ENCODE measurements at places on chromosomes 1 and 21.

DNA sequence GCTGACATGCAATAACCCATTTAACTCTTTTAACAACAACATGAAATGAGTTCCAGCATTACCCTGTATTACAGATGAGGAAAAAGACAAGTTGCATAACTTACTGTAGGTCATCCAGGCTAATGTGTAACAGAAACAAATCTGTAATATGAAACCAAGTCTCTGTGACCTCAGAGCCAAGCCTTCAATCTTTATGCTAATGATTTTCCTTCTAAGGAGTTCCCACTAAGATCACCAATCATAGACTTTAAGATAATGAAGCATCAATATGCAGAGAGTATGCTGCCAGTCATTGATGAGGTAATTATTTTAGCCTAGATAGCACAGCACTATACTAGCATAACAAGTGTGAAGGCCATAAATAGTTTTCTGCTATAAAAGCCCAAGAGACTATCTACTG, 35.6 kb upstream of the RNPC3 start:
- no peak for DNase-seq

GRCh38 chr1:246151796-246152434, 355.2 kb downstream of the SMYD3 start:
- no peak for DNase-seq

DNA sequence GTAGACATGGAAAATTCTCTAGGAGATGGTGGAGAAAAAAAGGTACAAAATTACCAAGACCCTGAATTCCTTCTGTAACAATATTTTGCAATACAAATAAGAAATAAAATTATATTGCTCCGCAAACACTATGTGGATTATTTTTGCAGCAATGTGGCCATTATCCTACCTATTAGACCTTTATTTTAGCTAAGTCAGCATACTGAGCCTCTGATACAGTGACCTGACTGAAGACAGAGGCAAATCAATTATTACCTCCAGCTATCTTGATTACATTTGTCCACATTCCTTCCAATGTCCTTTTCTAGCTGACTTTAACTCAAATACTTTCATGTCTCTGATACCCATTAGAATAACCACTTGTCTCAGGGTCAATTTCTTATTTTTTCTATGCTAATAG, 610.9 kb downstream of the LRRIQ3 start:
- no peak for DNase-seq

DNA sequence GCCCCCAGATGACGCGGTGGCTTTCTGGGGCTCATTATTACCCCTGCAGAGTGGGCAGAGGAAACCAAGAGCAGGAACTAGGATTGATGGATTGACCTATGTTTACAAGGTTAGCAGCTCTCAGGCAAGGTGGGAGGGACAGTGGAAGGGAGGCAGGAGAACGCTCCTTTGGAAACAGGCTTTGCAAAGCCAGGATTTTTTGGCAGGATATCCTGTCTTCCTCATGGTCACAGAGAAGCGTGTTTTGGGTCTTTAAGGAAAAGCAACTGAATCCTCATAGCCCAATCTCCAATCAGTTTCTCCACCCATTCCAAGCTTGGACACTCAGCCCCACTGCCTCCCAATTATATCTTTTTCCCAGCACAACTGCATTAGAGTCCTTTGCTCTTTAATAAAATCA, 105.6 kb upstream of the SOD1 start:
- no peak for DNase-seq

DNA sequence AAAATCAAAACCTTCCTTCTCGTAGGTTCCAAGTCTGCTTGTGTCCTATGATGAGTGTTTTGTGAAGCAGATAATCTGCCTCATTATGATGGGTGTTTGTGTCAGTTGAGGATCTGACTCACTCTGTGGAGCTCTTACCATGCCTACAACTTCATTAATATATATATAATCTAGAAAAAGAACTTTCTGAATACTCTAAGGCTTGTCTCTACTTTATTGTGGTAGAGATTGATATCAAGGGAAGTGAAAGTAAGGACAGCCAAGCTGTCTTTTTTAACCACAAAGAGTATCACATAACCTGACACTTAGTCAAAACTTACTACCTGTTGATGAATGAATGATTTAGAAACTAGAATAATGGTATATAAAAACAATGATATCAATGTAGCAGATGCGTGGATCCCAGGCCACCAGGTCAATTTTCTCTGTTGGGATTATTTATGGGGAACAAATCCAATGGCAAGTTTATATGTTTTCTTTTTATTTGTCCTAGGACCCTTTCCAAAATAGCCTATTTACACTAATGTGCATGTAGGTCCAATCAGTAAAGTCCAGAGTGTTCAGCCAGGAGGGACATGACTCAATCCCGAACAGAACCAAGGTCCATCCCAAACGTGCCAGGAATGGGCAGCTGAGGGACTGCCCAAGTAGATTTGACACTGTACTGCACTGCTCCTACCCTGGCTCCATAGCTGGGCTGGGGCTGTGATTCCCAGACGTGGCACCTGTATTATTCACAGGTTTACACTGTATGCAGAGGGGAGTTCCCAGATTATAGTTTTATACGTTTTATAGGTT, 182.3 kb upstream of the GREM2 start:
- no peak for DNase-seq

DNA sequence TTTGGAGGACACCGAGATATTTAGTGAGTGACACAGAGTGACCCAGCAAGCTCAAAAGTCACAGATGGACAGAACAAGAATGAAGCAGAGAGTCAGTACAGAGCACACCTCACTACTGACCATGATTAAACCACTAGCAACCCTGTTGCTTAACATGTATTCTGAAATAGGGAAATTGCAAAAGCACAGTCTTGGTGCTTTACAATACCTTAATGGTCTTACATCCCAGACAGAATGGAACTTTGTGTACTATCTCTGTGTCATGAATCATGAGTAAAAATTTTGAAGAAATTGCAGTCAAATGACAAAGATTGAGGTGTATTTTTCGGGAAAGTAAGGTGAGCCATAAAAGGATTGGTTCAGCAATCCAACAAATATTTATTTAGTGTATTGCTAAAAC, 2.7 kb upstream of the SAMSN1 start:
- no peak for DNase-seq

DNA sequence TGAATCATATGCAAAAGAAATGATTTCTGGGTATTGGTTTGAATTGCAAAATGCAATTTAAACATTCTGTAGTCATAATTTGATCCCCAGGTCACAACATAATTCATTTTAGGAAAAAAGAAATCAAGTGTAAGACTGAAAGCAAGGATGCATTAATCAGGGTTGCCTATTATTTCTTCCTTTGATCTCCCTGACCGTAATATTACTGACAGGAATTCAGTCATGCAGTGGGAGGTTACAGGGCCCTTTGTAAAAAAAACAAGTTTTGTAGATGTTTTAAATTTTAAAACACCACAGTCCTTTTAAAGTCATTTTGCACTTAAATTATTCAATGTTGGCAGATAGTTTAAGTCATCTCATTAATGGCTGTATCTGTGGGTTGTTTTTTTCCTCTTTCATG, 263.0 kb upstream of the NCAM2 start:
- DNase-seq, result no peak

GRCh38 chr1:223776075-223776814, 63.9 kb downstream of the CAPN2 start:
- DNase-seq, result peak; percentile 17

DNA sequence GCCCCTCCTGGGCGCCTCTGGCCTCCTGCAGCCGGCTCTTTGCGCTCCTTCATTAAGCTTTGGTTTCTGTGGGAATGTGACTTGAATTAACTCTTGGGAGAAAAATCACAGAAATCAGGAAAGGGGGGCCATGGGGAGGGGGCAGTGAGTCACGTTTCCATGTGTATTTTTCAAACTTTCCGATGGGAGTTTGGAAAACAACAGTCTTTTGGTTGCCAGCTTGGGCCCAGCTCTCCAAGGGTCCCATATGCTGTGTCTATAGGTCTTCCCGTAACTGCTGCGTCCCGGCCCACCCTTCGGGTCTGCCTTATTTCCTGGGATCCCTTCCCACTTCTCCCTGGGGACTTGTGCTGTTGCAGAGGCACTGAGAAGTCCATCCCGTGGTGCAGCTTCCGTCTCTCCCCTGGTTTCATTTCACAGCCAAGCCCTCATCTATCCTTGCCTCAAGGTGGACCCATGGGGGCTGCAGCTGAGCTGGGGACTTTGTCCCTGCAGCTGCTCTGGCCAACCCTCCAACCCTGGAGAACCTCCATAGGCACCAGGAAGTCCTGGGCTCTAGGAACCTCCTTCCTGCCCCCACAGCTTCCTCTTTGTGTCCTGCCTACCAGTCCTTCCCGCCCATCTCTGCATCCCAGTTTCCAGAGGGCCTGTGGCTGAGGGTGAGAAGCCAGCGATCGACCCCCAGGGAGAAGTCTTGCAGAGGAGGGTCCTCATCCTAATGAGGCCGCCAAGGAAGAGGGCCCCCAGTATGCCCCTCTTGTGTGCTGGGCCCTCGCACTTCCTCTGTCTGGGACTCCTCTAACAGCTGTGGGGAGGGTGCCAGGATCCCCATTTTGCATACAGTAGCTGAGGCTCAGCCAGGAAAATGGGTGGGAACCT, 11.6 kb upstream of the LMNA start:
- DNase-seq, result no peak

- no peak for DNase-seq
Observed at GRCh38 chr1:42689912-42690311, 7.7 kb downstream of the YBX1 start.

DNA sequence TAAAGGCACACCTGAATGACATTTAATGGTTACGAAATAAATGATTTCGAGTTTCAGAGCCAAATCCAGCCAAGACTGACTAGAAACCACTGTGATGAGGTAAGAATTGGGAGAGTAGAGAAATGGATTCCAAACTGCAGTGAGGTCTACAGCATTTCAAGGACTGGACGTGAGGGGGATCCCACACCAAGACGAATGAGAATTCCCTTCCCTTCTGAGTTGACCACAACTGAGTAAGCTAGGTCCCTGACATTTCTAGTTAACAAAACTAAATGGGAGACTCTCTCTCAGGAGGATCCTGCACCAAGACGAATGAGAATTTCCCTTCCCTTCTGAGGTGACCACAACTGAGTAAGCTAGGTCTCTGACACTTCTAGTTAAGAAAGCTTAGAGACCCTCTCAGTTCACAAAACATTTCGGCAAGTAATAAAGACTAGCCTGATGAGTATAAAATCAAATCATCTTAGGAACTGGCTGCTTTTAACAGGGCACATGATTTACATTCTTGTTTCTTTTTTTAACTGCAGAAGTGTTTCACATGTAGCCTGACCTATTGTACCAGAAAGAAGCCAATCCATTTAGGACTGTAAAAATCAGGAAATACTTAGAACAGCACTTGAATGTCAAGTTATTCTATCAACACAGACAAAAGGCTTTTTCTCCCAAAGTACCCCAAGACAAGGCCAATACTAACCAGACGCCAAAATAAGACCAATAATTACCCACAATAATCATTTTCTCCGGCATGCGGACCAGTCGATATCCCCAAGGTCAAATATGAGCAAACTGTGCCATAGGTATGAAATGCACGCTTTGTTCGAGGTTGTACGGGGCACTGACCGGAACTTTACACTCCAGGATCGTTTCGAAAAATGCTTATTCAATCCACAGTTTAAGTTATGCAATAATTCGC, 1.4 kb upstream of the SPATA1 start:
- DNase-seq, result no peak

DNA sequence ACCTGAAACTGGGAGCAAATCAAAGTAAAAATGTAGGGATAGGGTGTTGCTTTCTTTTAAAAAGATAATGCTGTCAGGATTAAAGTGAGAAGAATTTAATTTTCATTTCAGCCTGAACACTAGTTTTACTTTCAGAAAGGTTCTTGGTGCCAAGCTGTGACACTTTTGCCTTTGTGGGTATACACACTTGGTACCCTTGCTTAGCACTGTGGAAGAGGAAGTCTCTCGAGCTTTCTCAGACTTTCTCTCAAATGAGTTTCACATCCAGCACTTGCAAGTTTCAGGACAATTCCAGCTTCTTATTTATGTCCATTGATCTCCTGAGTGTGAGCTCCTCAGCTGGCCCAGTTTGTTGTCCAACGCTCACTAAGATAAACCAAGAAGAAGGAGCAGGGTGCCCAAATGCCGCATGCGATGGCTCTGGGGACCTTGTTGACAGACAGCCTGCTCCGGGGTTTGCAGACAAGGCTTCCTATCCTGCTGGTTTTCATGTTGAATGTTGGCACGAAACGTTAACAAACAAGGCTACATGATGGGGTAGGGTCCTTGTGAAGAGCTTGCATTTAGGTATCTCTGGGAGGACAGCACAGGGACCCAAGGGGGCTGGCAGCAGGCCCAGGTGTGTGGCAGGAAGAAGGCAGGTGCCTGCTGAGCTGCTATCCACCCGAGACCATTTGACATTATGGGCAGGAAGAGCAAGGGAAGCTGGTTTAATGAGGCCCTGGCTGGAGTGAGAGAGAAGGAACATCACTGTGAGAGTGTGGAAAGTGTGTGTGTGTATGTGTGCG, 79.7 kb downstream of the POFUT2 start:
- no peak for DNase-seq

GRCh38 chr21:33266789-33267135, 595 bp downstream of the IL10RB start:
- DNase-seq, result no peak

DNA sequence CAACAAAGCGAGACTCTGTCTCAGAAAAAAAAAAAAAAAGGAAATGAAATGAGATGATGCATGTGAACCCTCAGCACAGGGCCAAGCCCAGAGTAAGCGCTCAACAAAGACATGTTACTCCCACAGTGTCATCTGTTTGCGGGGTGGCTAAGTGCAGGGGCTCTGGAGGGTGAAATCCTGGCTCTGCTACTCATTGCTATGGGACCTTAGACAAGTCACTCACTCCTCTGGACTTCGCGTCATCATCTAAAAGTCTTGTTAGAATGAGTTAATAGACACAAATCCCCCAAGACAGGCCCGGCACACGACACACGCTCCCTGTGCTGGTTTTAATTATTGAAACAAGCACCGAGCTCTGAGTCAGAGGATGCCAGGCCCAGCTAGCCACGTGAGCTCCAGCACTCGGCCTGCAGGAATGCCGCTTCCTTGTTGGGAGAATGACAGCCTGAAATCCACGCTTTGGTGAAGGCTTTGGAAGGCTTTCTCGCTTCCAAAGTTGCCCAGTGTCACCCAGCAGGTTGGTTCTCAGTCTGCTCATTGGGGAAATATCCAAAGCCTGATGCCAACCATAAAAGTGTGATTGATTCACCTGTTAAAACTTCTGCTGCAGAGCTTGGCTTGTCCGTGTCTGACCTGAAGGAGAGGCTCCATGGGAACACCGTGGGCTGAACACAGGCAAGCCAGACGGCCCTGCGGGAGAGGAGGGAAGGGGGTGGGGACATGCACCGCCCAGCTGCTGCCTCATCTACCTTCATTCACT, 36.7 kb upstream of the TARDBP start:
- DNase-seq, result no peak

DNA sequence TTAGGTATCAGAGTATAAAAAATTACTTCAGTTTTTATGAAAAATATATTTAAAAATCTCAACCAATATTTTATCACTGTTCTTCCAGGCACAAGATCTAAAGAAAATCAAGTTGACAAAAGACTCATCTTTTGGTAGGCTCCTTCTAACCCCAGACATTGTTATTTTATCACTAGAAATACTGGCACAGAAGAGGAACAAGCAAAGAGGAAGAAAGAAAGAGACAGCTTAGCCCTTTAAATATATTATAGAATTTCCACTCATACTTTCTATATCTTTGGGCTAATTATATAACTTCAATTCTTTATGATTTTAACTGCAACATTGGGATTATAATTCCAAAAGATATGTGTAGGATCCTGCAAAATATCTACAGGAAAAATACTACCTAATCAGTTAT, 32.4 kb downstream of the SPTA1 start:
- no peak for DNase-seq

- DNase-seq, result no peak
Observed at GRCh38 chr1:196309386-196309785, 298.9 kb downstream of the KCNT2 start.

Data from activated CD8-positive, alpha-beta memory T cell treated with anti-CD3 and anti-CD28 coated beads for 4 hours (primary cell).